Heart left ventricle (tissue), 16 donors: ENCODE measurements at places on chromosomes 2 and 18. TPM values are rescaled to one million over a fixed set of nuclear protein-coding genes. Genes with fewer than 3 reads are reported as not detected.

DNA sequence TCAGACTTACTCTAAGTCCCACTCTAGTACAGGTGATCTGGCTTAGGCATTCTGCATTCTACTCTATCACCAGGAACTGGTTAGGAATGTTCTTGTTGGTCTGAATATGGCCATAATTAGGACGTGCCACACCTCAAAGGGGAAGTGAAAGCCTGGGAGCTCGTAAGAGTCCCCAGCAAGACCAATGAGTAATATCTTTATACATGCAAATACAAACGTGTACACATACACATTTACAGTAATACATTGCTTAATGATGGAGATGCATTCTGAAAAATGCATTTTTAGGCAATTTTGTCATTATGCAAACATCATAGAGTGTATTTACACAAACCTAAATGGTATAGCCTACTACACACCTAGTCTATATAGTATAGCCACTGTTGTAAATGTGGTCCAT lies 19.5 kb upstream of the ERCC3 start:
- DNase-seq, result no peak

DNA sequence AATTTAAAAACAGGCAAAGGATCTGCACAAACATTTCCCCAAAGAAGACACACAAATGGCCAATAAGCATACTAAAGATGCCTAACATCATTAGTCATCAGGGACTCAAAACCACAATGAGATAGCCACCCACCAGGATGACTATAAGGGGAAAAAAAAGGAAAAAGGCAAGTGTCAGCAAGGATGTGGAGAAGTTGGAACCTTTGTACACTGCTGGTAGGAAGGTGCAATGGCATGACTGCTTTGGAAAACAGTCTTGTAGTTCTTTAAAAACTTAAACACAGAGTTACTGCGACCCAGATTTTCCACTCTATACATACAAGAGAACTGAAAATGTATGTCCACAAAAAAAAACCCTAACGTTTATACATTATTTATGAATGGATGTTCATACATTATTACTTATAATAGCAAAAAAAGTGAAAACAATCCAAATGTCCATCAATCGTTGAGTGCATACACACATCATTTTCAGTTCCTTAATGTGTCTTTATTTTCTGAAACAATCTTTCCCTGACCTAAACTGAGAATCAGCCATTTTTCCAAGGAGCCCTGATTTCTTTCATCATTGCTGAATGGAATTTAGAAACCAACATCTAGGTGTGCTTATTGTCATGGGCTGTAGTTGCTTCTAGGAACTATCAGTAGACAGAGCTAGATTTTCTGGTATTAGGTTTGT lies 64.7 kb upstream of the TLK1 start:
- DNase-seq, result no peak

DNA sequence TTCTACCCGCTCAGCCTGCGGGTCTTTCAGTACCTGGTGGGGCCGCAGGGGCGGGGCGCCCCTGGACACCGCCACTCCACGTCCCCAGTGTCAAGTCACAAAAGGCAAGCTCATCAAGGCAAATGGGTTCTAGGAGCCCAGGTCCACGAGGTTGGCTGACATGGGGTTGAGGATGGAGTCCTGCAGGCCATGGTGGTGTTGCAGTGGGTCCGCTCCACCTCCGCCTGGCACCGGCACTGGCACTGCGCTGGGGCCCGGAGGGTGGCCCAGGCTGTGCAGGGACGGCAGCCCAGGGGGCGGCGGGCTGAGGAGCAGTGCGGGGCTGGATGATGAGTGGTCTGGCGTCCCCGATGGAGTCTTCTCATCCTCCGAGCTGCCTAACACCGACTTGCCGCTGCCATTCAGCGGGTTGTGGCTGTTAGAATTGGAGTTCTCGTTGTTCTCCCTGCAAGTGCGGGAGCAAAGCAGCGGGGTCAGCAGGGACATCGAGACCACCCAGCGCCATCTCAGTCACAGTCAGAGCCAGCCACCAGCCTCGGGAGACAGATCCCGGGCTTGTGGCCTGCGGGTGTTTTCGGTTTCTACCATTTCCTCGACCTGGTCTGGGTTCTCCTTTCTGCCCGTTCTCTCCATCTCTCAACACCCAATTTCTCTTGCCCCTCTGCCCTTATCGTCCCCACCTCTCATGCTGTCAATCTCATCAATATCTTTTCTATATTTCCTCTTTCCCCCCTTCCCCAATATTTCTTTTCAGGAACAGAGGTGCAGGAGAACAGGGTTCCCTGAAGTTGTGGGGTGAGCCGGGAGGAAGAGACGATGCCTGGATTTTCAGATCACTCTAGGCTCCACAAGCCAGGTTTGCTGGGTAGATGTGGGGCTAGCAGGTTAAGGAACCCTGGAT lies 3.0 kb downstream of the SIX2 start:
- no peak for DNase-seq

DNA sequence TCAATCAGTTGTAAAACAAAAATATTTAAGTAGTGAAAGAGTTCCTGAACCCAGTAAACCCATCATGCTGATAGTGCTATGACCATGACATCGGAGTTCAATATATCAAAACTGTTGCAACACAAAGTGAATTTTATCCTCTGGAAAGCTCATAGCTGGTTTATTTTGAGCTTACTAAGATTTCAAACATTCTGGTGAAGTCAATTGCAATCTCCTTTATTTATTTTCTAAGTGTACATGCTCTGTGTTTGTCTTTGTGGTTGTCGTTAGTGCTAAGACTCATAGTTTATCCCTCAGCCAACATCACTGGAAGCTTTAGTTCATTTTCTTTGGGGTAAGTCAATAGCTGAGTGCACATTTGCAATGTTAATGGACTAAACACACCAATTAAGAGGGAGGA lies 91.9 kb downstream of the QPCT start:
- DNase-seq, result no peak

The MAIP1 gene
- polyA plus RNA-seq, result 32.5 TPM

- no peak for DNase-seq
These were observed 1.4 kb upstream of the RNF103 start for GRCh38 chr2:86625096-86625495.

DNA sequence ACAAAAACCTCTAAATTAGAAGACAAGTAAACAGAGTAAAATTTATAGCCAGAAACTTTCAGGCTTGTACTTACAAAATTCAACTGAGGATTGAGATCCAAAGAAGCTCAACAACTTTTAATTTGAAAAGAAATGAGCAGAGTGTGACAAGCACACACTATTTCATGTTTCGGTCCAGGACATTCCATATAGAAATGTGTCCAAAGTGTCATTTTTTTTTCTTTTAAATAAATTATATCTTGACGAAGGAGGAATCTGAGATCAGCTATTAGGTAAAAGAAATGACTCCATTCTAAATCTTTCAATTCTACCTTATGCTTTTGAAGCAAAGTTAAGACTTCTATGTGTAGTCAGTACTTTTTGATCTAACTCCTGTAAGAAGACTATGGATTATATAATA lies 4.6 kb downstream of the FN1 start:
- no peak for DNase-seq

The YES1 gene
- 25.1 TPM for polyA plus RNA-seq

DNA sequence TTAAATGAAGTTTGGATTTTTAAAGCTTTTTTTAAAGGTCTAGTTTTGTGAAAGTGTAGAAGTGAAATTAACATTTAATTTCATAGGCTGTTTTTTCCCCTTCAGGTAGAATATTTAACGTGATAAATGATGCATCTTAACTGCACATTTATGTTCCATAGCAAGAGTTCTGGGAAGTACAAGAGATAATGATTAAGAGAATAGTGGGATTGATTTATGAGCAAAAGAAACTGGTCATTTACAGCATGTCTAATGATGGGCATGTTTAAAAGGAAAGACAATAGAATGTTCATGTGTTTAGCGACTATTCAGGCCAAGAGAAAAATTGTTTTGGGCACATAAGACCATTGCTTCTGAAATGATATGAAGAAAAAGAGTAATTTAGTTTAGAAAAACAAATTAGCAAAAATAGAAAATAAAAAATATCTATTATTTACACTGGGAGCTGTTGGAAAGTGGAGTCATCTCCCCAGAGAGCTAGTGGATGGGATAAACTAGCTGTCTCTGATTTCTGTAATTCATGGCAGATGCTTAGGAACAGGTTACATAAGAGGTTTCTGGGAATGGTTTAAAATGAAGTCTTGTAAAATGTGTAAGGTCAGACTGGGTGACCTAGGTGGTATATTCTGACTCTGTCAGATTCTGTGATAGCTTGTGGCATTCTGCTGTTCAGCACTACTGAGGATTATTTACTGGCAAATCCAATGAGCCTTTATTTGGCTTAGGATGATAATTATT lies 60.7 kb downstream of the WDR7 start:
- no peak for DNase-seq

- DNase-seq, result no peak
These were observed 352.0 kb downstream of the ARHGAP15 start for GRCh38 chr2:143481237-143481623.

GRCh38 chr2:240898731-240899467 lies 2.9 kb upstream of the MAB21L4 start:
- peak; percentile 50 for DNase-seq

GRCh38 chr2:39685126-39685525 lies 19.4 kb downstream of the TMEM178A start:
- no peak for DNase-seq

DNA sequence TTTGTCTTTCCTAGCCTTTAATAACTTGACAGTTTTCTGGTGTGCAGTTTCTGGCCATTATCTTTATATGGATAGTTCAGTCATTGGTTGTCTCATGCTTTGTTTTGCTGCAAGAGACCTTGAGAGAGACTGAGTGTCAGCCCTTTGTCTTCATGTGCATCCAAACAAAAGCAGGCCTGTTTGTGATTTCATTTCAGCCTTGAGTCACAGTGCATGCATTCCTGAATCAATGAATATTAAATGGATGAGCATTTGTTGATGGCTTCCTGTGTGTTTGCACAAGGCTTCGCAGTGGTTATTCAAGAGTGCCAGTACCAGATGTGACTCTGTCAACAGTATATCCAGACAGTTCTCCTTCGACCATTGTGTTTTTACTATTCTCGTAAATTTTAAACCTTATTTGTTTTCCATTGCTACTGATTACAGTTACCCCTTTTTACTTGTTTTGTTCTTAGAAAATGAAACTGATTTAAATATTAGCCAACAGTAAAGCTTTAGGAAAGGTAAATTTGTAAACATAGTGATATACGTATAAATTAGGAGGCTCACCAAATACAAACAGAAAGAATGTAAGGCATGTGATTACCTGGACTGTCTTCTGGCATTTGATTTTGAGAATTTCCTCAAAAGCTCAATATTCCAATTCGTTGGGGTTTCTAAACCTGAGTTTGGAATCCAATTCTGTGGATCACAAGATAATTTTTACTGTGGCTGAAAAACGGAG lies 319.8 kb downstream of the CTNNA2 start:
- no peak for DNase-seq

DNA sequence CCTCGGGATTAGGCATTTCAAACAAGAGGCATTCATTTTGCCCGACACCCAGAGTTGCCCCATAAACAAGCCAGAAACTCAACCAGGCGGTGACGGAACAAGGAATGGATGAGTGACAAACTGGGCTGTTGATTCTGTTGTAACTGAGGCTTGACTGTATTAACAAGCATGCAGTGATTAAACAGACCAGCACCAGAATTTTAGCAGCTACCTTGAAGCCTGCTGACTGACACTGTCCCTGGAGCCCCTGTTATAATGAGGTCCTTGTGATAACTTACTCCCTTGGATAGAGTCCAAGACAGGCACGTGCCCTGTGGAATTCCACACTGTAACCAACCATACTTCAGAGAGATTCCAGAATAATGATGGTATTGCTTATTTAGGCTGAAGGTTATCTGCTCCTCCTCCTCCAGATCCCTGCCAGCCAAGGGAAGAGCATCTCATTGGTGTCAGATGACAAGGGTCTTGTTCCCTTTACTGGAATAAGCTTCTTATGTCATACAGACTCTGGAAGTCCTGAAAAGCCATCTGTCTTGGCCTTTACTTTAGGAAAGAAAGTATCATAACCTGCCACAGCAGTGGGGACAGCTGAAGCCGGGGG lies 97.1 kb upstream of the RMDN2 start:
- peak; percentile 58 for DNase-seq

GRCh38 chr2:180872255-180872654 lies 108.2 kb upstream of the UBE2E3 start:
- DNase-seq, result no peak

GRCh38 chr2:195312662-195313061 lies 344.4 kb upstream of the SLC39A10 start:
- DNase-seq, result no peak

- DNase-seq, result peak; percentile 7
These were observed 110.2 kb downstream of the RNF144A start for GRCh38 chr2:7027411-7027810.

- no peak for DNase-seq
These were observed 202.4 kb downstream of the INSIG2 start for GRCh38 chr2:118290411-118291250.

DNA sequence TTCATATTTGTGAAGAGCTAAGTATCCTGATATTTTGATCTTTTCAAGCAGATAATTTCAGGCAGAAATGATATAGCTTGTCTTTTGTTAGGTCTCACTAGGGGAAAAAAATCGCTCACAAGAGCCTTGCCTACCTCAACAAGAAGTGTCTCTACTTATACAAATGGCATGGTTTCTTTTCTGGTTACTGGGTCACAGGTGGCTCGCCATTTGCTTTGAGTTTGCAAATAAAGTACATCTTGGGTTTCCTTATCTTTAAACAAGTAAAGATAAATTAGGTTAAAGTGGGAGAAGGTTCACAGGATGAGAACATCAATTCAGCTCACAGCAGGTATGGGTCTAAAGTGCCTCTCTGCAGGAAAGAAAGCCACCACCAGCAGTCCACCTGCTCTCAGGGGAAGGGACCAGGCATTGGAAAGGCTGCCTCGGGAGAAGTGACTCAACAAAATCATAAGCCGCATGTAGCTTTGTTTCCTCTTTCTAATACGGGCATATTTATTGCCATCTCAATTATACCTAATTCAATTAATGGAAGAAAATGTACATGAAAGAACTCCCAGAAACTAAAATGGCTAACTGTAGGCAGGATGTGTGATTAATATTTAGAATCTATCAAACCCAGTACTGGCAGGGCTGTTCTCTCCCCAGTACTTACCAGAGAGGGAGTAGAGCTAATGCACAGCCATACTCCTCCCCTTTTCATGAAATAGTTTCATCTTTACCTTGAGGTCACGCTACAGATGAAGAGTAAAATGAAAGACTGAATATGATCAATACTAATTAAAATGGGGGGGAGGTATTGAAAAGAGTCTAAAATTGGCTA lies 28.3 kb downstream of the CDC42EP3 start:
- no peak for DNase-seq

DNA sequence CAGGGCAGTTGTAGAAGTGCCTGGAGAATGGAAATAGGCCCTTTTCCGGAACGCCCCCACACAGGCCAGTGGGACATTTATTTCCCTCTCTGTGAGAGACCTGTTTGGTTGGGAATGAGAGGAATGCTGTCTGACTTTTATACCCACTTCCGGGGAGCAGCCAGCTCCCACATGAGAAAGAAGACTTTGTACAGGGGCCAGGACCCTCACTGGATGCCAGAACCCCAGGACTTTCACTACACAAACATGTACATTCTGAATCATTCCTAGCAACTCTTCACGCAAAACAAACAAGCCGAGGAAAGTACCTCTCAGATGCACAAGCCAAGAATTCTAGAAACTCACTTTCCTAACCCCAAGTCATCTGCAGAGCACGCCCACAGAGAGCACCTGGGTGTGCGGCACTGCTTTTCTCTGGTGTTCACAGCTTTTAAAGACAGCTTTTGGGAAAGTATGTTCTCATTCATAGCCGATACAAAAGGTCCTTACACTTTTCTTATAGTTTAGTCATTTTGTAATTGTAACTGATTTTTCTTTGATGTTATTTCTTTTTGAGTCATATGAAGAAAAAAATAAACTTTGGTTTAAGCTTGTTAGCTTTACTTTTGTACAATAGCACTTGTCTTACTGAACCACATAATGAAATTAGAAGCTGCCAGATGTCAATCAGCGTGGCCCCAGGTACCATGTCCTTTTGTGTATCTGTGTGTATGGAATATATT lies 856.1 kb upstream of the ID2 start:
- no peak for DNase-seq

The GKN2 gene
- polyA plus RNA-seq, result not detected

The SGPP2 gene
- polyA plus RNA-seq, result 13.6 TPM
